Right cardiac atrium (tissue), 5 donors: ENCODE measurements at places on chromosomes 2 and 18.
A peak's percentile ranks its signal among the peaks of the same experiment; 100 is the strongest.

- peak; percentile 23 for DNase-seq
Observed at GRCh38 chr2:1758774-1759610, 14.7 kb upstream of the PXDN start.

- DNase-seq = no peak
Observed at GRCh38 chr2:204655101-204655500, 109.8 kb downstream of the PARD3B start.

- no peak for DNase-seq
Observed at GRCh38 chr2:216188559-216188850, 79.4 kb downstream of the XRCC5 start.

DNA sequence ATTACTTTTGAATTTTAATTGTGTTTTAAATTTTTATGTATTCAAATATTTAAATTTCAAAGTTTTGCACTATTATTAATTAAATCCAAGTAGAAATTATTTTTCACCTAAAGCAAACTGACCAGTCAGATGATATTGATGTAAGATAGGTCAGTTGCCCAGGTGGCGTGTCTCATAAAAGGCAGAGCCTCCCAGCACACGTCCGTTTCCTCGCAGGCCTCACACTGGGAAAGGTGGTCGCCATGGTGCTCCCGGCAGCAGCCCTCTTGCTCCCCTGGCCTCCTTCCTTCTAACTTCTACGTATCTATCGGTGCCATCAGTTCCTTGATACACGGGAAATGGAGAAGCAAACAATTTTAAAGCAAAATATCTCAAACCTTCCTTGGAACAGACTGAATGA is 516.8 kb downstream of the GALR1 start:
- no peak for DNase-seq

- DNase-seq = peak; percentile 65
Observed at GRCh38 chr2:7119132-7119835, 202.1 kb downstream of the RNF144A start.

- no peak for DNase-seq
Observed at GRCh38 chr18:35132021-35132902, 91.0 kb downstream of the MAPRE2 start.

DNA sequence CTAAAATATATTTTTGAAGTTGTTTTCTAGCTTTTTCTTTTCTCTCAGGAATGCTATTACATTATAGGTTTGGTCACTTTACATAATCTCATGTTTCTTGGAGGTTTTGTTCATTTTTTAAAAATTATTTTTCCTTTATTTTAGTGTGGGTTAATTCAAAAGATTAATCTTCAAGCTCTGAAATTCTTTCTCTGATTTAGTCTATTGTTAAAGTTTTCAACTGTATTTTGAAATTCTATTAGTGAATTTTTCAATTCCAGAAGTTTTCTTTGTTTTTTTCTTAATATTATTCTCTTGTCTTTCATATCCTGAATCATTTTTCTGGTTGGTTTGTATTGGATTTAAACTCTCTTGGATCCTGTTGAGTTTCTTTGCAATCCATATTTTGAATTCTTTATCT is 80.4 kb downstream of the MSTN start:
- DNase-seq = no peak

GRCh38 chr2:207782238-207783030 is 12.7 kb upstream of the FZD5 start:
- no peak for DNase-seq

- no peak for DNase-seq
Observed at GRCh38 chr18:68340606-68341005, 374.3 kb downstream of the TMX3 start.

GRCh38 chr2:216066230-216066629 is 15.4 kb downstream of the PECR start:
- no peak for DNase-seq

DNA sequence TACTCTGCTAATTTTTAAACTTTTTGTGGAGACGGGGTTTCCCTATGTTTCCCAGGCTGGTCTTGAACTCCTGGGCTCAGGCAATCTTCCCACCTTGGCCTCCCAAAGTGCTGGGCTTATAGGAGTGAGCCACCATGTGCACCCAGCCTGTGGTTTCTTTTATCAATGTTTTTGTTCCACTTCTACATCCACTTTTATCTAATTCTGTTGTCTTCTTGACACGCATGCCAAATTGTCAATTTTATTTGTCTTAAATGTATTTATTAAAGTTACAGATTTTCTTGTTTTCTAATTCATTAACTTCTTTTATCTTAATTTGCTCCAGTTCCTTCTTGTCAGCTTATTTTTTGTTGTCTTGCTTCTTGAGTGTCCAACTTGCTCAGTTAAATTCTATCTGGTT is 43.8 kb upstream of the ASPRV1 start:
- DNase-seq = no peak

DNA sequence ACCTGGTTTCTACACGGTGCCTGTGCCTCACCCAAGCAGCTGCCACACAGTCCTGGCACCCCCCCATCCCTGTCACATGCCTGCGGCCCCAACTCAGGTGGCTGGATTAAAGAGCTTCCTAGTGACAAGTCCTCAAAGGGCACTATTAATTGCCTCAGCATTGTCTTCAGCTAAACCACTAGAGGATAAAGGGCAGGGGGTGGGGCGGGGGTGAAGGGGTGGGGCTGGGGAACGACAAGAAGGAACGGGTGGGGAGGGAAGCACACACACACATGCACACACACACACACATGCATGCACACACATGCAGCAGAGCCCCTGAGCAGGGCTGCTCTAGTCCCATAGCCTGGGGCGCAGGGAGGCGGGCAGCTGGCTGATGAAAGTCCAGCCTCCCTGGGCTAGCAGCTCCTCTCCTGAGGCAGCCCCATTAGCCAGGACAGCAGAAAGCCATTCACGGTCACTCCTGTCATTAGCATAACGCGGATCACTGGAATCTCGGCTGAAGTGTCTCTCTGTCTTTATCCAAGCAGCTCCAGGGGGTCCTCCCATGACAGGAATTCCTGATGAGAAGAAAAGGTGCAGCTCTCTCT is 7.4 kb upstream of the TEX261 start:
- no peak for DNase-seq

DNA sequence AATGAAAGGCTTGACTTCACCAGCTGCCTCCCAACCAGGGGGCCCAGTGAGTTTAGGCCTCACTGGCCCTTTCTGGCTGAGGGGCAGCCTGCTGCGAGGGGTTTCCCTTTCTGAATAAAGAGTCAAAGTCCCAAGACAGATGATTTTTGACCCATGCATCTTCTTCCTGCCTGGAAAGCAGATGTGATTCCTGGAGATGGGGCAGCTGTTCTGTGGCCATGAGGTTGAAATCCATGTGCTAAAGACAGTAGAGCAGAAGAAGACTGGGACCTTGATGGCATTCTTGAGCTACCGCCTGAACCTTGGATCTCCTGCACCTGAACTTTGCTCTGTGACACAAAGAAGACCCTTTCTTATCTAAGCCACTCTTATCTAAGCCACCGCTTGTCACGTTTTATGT is 19.8 kb downstream of the HPCAL1 start:
- DNase-seq = no peak

DNA sequence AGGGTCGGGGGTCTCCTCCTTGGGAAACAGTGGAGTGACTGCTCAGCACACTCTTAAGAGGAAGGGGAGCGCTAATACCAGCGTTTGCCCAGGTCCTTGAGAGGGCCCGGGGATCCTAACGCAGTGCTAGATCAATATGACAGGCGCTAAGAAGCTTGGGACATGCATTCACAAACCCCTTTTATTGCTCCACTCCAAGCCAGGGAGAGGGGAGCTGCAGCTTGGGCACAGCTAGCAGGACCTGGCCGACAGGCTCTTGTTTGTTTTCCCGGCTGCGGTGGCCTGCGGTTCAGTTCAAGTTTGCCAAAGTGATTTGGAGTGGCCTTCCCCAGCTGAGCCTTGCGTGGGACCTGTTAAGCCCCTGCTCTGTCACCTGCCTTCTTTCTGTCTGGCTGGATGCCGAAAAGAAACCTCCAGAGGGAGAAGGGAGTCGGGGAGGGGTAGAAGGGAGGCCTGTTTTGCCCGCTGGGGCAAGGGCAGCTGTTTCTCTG is 152.1 kb downstream of the GLI2 start:
- no peak for DNase-seq

DNA sequence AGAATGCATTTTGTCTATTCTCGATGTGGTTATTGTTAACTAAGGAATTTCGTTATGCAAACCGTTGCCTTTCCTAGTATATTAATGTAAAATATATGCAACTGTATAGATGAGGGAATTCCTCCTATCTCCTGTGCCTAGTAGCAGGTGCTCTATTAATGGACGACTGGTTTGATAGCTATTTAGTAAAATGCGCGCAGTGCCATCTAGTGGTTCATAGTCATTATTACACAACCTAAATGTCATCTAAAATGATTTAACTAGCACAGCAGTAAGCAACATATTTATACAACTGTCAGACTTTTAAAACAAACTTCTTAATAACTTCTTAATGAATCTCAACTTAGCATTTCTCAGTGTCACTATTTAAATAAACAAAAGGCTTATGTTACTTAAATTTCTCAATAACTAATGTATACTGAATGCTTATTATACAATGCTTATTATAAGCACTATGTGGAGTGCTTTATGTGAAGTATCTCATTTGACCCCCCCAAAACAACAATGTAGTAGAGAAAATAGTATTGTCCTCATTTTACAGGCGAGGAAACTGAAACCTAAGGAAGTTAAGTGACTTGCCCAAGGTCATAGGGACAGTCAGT is 77.9 kb downstream of the DTNA start:
- DNase-seq = no peak

DNA sequence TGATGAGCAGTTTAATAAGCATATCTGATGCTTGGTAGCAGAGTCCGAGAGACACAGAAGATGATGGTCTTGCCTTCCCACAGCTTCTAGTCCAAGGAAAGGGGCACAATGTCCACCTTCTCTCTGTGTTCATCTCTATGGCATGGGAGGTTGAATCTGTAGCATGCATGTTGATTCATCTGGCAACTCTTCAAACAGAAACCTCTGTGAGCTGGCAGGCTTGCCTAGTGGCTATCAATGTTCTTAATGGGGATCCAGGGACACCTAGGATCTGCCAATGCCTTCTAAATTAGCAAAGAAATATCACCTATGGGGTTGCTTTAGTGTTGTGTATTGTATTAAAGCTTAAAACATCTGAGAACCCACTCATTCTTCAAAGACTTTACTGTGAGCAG is 170.8 kb downstream of the INO80D start:
- DNase-seq = no peak

- DNase-seq = no peak
Observed at GRCh38 chr18:48700446-48700845, 161.6 kb downstream of the CTIF start.

- peak; percentile 39 for DNase-seq
Observed at GRCh38 chr2:40639320-40639719, 187.4 kb upstream of the SLC8A1 start.

DNA sequence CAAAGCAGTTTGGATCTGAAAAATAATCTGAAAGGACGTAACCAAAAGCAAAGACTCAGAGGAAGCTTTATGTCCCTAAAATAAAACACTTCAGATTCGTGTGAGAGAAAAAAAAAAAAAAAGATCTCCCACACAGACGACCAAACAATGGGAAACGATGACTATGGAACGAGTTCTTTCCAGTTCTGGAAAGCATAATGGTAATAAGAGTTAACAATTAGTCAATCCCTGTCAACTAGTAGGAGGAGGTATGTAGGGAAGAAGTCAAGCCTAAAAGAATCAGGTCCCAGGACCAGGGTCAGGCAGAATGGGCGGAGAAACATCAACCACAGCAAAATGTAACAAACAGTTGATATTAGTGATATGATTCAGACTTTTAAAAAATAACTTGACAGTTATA is 170.3 kb upstream of the SETBP1 start:
- no peak for DNase-seq

- no peak for DNase-seq
Observed at GRCh38 chr18:30334781-30335180, 707.8 kb downstream of the DSC3 start.

GRCh38 chr18:36440614-36441013 is 143.1 kb downstream of the FHOD3 start:
- no peak for DNase-seq

- DNase-seq = no peak
Observed at GRCh38 chr2:102004581-102004980, 12.8 kb downstream of the IL1R2 start.

DNA sequence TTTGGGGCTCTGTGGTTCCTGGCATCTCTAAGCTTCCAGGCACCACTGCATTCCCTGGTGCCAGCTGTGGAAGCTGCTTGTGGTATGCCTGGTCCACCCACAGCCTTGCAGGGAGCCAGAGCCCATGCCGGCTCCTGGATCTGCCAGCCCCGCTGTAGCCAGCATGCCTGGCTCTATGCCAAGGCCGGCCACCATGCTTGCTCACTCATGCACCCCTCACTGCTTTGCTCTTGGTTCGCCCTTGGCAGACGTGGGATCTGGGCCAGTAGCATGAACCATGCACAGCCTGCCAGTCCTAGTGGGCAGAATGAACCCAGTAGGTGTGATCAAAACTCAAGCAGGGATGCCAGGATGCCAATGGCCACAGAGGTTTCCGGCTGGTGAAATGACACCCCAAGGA is 634.2 kb upstream of the TMEFF2 start:
- peak; percentile 43 for DNase-seq

DNA sequence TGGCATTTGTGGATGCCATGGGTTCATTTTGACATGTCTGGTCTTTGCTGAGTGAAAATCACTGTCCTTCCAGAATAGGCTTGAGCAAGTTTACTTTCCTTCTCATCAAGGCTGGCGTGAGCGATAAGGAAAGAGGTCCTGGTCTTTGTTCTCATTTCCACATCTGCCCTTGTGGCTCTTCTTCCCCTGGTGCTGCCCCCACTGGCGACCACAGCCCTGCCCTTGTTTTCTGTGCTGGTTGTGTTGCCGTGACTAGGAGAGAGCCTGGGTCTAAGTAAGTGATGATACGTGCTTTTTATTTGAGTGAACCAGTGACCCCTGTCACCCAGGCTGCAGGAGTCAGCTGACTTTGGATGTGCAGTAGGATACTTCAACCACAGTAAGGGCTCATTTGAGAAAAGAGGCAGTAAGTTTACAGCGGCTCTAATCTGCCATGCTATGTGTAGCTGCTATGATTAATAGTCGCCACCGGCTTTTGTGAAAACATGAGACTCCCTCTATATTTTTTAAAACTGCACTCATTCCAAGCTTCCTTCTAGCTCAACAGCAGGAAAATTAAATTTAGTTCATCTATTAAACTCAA is 441.7 kb downstream of the RNF144A start:
- DNase-seq = no peak

- no peak for DNase-seq
Observed at GRCh38 chr2:106566050-106566449, 78.9 kb downstream of the CD8B2 start.

DNA sequence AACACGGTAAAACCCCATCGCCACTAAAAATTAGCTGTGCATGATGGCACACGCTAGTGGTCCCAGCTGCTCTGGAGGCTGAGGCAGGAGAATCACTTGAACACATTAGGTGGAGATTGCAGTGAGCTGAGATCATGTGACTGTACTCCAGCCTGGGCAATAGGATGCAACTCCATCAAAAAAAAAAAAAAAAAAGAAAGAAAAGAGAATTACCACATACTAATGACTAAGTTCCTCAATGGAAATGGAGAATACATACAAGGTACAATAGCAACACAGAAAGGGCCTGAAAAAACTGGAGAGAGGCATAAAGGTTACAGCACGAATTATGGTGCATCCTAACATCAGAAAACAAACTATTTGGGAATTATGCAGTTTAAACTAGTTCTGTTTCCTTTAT is 81.3 kb downstream of the CDH2 start:
- no peak for DNase-seq

- peak; percentile 76 for DNase-seq
Observed at GRCh38 chr2:37653805-37654378, 17.6 kb downstream of the CDC42EP3 start.

GRCh38 chr2:12050396-12050795 is 304.0 kb downstream of the LPIN1 start:
- DNase-seq = no peak

GRCh38 chr2:215812966-215813365 is 200.4 kb downstream of the MREG start:
- no peak for DNase-seq

- no peak for DNase-seq
Observed at GRCh38 chr2:239932881-239933735, 92.0 kb downstream of the NDUFA10 start.
